Osteocyte (in vitro differentiated cells): ENCODE measurements at places on chromosomes 4 and X. TPM values are rescaled to one million over a fixed set of nuclear protein-coding genes. Genes with fewer than 3 reads are reported as not detected.

- H3K27ac ChIP-seq, result no peak overlapping the region
- no peak overlapping the region for H3K4me3 ChIP-seq
These were observed 5.3 kb downstream of the VAMP7 start for GRCh38 chrX:155886409-155886808.

DNA sequence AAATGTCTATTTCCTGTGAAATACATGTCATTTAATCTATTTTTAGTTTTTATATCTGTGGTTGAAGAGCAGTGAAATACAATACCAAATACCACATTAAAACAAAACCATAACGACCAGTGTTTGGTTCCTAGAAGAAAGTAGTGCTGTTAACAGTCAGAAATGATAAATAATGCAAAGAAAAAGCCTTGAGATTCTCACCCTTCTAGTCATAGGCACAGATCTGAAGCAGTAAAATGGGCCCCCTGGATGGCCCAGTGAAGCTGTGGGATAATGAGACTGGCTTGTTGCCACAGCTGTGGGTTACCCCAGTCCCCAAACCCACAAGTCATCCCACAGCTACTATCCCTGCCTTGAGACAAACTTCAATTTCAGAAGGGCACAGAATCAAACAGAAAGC, 137.3 kb upstream of the RPL34 start:
- no peak overlapping the region for H3K4me3 ChIP-seq
- DNase-seq, result no peak
- no peak overlapping the region for H3K27ac ChIP-seq
- H3K36me3 ChIP-seq, result no peaks in the 10 kb centered on the region
- peaks cover 5% of the 10 kb centered on the region for H3K4me1 ChIP-seq

The VCX2 gene
- total RNA-seq, result not detected in 2 replicates

The PCDH10 gene
- 11.0 and 14.6 TPM in 2 replicates for total RNA-seq

The SCML1 gene
- total RNA-seq, result 7.0 and 8.2 TPM in 2 replicates
